ENCODE measurements at places on chromosomes 12 and 14.

- DNase-seq = no peak
These were observed 9.0 kb downstream of the HOXC12 start for GRCh38 chr12:53963434-53964314.

- no peak for DNase-seq
These were observed 13.9 kb upstream of the NUDT4 start for GRCh38 chr12:93363841-93364297.

- no peak for DNase-seq
These were observed 118.9 kb downstream of the CHST11 start for GRCh38 chr12:104575442-104576186.

DNA sequence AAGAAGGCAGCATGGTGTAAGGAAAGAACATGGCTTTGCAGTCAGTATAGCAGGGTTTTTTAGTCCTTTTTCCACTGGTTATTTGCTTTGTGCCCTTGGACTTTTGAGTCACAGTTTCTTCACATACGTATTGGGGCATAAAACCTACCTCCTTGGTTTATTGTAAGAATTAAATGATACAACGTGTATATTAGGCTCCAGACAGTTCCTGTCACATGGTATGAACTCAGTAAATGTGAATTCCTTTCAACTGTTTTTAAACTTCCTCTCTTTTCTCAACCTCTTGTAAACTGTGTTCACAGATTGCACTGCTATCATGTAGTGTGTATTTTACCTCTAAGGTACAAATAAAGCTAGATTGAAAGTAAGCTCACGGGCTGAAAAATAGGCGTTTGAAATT lies 29.5 kb downstream of the MSRB3 start:
- no peak for DNase-seq

GRCh38 chr12:90791445-90791844 lies 163.5 kb downstream of the CCER1 start:
- no peak for DNase-seq

DNA sequence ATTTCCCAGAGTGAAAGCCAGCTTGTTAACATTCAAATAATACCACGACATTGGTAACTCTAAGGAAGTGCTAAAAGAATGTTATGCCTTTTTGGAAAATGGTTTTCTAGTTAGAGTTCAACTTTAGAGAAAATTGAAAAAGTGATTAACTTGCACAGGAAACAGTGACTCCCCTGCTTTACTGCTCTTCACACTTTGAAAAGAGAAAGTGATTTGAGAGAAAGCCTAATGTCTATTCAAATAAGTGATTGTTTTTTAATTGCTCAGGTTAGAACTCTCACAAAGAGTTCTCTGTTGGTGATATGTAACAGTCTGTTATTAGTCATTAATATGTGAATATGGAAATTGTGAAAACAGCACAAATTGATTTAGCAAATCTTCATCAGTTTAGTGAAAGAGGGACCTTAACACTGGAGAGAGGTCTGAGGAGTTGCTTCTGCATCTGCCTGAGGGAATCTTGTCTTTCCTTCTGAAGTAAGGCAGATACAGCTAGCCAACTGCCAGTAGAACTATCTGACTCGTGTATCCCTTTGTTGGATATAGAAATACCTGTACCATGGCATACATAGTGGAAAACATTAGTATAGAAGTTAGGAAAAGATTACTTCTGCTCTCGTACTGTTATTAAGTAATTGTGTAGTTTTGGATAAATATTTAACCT lies 25.5 kb downstream of the ATF7IP start:
- no peak for DNase-seq

DNA sequence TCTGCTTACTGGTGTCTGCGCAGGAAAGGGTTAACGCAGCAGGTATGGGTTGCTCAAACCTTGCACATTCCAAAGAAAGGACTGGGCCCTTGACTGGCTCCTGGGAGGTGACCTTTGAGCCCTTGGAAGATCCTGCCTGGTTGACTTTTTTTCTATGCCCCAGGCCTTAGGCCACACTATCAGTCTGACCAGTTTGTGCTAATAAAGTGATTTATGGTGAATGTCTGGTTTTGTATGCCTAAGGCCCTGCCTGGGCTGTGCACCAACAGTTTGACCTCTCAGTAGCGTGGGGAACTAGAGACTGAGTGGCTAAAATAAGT lies 61.4 kb upstream of the SCN8A start:
- no peak for DNase-seq

- no peak for DNase-seq
These were observed 98.9 kb upstream of the HMGA2 start for GRCh38 chr12:65725376-65725775.

- no peak for DNase-seq
These were observed 10.1 kb downstream of the MIA2 start for GRCh38 chr14:39243831-39244230.

DNA sequence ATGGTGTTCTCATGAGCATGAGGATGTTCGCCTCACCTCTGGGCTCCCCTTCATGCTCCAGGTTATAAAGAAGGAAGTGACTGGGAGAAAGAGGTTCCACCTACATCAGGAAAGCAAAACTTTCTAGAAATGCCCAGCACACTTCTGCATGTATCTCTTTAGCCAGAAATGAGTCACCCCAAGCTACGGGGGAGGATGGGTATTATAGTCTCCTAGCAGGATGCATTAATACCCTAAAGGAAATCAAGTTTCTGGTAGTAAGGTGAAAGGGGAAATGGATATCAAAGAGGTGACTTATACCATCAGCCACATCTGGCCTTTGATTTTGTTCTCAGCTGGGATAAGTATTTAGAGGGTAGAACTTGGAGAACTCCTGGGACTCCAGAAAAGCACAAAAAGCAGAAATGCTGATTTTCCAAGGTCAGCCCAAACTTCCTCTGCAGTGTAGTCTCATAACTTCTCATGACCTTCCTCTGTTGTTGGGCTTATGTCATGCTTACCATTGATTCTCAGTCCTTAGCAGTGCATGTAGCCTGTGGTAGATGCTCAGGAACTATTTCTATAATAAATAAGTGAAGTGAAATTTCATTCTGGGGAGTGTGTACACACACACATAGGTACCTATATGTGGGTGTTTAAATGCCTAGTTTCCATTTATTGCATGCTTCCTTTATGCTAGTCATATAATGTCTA lies 209.4 kb upstream of the CRY1 start:
- DNase-seq = no peak

DNA sequence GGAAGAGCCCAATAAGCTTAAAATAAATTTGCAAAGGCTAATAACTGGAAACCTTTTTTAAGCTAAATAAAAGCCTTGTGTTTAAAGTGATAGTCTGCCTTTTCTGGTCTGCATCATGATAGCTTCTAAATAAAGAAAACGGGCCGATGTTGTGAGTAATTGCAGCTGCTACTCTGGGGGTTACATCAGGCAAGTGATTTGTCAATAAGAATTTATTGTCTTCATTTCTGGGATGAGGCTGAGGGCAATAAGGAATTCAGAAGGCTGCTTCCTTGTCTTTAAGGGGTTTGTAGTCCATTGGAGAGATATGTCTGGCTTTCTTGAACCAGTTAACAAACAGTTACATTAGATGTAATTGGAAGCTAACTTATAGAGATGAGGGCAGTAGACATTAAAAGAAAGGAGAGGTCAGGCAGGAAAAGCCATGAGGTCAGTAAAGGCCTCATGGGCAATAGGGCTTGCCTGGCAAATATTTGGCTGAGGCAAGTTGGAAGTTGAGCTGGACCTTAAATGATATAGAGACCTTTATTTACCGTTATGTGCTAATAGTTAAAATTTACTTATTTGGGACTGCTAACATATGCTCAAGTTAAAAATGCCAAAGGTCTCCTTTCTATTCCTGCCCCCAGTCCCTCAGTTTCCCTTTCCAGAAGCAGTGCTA lies 85.0 kb downstream of the CRADD start:
- DNase-seq = no peak

DNA sequence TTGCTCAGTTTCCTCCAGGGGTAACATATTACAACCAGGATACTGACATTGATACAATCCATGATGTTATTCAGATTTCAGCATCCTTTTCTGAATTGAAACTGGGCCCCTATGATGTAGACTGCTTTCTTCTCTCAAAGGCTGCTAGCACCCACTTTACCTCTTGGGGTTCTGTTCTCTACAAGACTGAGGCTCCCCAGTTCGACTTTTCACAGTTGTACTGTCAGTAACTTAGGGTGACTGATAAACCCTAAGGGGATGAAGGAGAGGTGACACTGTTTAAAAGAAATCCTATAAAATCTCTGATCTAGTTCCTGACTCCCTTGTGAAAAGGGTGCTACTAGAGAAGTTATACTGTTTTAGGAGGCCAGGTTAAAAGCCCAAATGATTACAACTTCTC lies 818 bp downstream of the VPS33A start:
- DNase-seq = no peak

- DNase-seq = no peak
These were observed 57.4 kb downstream of the PLXNC1 start for GRCh38 chr12:94205822-94206221.

- no peak for DNase-seq
These were observed 131.4 kb downstream of the DICER1 start for GRCh38 chr14:95025941-95026340.

- DNase-seq = no peak
These were observed 123.6 kb downstream of the FOXN3 start for GRCh38 chr14:89293314-89293916.

- peak; percentile 23 for DNase-seq
These were observed 5.4 kb upstream of the KIF26A start for GRCh38 chr14:104132981-104133380.

DNA sequence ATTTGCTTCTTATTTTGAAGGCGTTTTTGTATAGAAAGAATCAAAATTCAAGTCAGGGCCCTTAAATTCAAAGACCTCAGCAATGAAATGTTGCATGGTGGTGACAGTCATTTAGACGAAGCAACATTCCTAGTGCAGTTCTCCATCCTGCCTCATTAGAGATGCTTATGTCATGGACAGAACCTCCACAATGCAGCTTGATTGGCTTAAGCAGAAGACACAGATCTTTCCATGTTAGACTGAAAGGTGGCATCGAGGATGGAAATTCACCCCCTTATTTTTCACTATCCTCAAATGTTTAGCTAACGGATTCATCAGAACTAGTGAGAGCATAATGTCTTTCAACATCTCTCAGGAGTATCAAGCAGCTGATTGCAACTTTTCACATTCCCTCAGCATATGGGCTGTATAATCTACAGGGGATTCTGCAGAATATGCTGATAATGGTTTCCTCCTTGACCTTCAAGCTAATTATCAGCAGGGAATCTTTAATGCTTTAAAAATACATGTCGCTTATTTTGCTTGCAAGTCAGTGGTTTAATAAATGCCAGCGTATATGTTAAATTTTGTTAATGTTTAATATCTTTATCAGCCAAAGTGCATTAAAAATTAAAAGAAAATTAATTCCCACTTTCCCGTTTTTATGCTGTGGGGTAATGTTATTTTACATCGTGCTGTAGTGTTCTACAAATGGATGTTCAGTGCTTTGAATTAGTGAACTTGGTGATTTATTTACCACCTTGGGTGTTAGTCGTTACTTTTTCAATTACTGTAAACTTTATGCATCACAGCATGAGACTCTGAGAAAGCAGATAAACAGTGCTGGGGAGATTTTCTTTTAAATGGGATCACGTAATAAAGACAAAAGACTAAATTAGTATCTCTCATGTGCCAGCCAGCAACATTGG lies 12.8 kb upstream of the NRDE2 start:
- no peak for DNase-seq

- no peak for DNase-seq
These were observed 59.0 kb downstream of the CLMN start for GRCh38 chr14:95260537-95261361.

GRCh38 chr12:78759367-78759766 lies 105.2 kb upstream of the SYT1 start:
- no peak for DNase-seq

GRCh38 chr12:127896661-127897060 lies 370.3 kb upstream of the TMEM132C start:
- DNase-seq = no peak

GRCh38 chr12:130766470-130766869 lies 50.4 kb upstream of the RIMBP2 start:
- DNase-seq = no peak

GRCh38 chr12:95922231-95922630 lies 20.2 kb downstream of the CCDC38 start:
- no peak for DNase-seq

DNA sequence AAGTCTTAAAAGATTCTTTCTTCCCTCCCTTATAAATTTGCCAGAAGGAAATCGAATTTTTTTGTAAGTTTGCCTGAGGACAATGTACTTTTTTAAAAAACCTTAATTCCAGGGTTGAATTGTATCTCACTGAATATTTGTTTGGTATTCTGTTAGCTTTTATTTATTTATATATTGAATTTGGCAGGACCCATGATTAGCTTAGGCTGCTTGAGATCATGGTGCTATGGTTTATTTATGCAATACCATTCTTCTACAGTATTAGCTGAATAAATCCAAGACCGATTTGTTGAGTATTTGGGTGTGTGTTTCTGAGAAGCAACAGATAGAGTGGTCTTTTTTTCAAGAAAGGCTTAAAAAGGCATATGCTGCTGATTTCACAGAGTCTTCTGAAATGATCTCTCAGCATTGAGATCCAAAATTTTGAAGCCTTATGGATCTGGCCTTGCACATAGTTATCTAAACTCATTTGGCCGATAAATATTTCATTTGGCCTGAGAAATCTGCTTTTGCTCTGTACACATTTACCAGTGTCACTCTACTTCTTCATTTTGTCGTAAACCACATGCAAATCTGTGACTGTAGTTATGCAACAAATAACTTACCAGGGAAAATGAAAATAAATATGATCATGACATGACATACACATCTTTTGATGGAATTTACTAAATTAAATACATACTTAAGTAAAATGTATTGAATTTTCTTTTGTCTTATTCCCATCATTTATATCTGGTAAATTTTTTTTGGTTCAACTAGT lies 265.8 kb upstream of the FLRT2 start:
- DNase-seq = no peak

- no peak for DNase-seq
These were observed 11.2 kb downstream of the DHRS7 start for GRCh38 chr14:60153991-60154390.

GRCh38 chr12:46950094-46950493 lies 124.3 kb upstream of the SLC38A4 start:
- no peak for DNase-seq

- DNase-seq = no peak
These were observed 47.4 kb upstream of the DICER1 start for GRCh38 chr14:95204705-95205104.

Measured in left hindlimb (tissue), 1 donor.